ENCODE measurements at places on chromosomes 7 and 10.

- H3K27me3 ChIP-seq, result no peaks in the 10 kb centered on the region
- no peak overlapping the region for H3K27ac ChIP-seq
- H3K36me3 ChIP-seq, result no peaks in the 10 kb centered on the region
Observed at GRCh38 chr7:115642194-115642593, 388.4 kb downstream of the TFEC start.

GRCh38 chr7:139709485-139709884 lies 68.3 kb downstream of the HIPK2 start:
- H3K27ac ChIP-seq, result no peak overlapping the region
- no peaks in the 10 kb centered on the region for H3K27me3 ChIP-seq
- peaks cover 18% of the 10 kb centered on the region for H3K36me3 ChIP-seq
- H3K4me3 ChIP-seq, result no peak overlapping the region
- DNase-seq, result no peak

DNA sequence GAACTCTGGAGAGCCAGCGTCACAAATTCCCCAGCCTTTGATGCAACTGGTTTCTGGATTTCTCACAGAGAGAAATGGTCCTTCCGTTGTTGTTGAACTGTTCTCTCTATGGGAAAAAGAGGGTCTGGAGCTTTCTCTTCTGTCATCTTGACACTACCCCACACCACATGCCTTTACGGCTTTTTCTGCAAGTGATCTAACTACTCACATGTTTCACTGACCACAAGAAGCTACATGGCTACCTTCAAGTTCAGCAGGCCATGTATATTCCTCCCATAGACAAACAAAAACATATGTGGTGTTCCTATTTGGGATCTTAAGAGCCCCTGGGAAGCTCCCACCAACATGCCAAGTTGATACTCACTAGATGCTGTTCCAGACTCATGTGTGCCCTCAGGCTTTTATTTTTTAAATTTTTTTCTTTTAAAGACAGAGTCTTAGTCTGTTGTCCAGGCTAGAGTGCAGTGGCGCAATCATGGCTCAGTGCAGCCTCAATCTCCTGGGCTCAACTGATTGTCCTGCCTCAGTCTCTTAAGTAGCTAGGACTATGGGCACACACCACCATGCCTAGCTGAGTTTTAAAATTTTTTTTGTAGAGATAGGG lies 72.0 kb downstream of the RNF216 start:
- peaks cover 69% of the 10 kb centered on the region for H3K36me3 ChIP-seq
- H3K4me3 ChIP-seq, result no peak overlapping the region
- no peaks in the 10 kb centered on the region for H3K27me3 ChIP-seq
- peaks cover under 1% of the 10 kb centered on the region for H3K4me1 ChIP-seq
- H3K27ac ChIP-seq, result no peak overlapping the region

DNA sequence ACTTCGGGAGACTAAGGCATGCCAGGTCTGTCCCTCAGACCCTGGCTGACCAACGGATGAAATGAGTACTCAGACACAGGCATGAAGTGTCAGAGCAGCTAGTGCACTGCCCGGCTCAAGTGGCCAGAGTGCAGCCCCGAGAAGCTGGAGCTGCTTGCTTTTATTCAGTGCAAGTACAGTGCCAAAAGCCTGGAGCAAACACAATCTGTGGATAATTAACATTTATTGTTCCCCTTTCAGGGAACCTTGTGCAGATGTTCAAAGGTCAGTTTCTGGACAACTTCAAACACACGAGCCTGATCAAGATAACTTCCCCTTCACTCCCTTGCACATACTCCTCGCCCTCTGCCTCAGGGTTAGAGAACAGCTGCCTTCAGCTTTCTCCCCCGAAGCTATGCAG lies 7.9 kb upstream of the ATE1 start:
- no peak overlapping the region for H3K27ac ChIP-seq
- no peak for DNase-seq
- H3K4me3 ChIP-seq, result no peak overlapping the region
- H3K4me1 ChIP-seq, result no peaks in the 10 kb centered on the region
- no peaks in the 10 kb centered on the region for H3K36me3 ChIP-seq
- H3K27me3 ChIP-seq, result peaks cover 2% of the 10 kb centered on the region

DNA sequence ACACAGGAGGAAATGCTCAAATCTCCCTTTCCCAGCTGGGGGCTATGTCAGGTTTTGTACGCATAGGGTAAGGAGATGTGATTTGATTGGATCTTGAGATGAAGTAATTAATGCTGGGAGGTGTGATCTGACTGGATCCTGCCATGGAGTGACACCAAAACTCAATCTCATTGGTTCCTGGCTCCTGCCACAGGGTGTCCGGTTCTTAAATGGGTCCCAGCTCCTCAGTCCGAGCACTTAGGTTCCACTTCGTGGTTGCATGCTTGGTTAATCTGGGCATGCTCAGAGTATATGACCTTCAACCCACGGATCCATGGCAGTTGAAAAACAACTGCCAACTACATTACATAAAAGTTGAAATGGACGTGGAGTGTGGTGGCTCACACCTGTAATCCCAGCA lies 3.1 kb upstream of the ZNF12 start:
- no peaks in the 10 kb centered on the region for H3K27me3 ChIP-seq
- no peak for DNase-seq
- H3K27ac ChIP-seq, result no peak overlapping the region
- peaks cover 5% of the 10 kb centered on the region for H3K36me3 ChIP-seq
- peaks cover 21% of the 10 kb centered on the region for H3K4me1 ChIP-seq

DNA sequence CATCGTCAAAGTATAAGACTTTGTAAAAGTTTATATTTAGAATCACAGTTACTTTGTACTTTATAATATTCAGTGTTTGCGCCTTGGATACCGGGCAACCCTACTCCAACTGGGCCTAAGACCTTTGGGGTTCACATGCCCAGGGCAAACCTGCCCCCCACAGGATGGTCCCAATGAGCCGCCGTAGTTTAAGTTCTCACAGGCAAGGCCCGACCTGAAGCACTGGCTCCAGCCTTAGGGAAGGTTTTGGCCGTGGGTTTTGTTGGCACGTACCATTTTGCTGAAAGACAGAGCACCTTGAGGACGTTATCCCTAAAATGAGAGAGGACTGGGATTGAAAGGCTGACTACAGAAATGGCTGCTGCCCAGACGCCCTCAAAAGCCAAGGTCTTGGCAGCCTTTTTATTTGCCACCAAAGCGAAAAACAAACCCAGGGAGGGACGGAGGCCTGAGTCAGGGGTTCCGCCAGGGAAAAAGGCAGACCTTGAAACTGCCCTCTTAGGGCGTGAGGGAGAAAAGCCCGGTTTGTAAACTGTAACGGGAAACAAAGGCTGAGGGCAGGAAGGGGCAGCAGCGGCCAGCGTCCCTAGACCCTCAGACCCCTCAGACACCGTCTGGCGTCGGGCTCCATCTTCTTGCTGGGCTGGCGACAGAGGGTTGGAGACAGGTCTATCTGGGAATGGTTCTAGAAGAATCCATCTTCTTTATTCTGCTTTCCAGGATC lies at the start of gene CCDC172:
Gene CCDC172, plus strand, starts transcription at position 222 of the 724 bp plus-strand sequence. CDS start 564 bp downstream, outside the sequence.
- H3K4me3 ChIP-seq, result no peak within 1 kb of the TSS
- no peaks in the 10 kb centered on the region for H3K27me3 ChIP-seq
- H3K36me3 ChIP-seq, result no peaks in the 10 kb centered on the region
- DNase-seq, result no peak
- H3K4me1 ChIP-seq, result no peaks in the 10 kb centered on the region

GRCh38 chr7:78018641-78019446 lies 220.3 kb downstream of the PHTF2 start:
- H3K4me1 ChIP-seq, result peaks cover 11% of the 10 kb centered on the region
- peaks cover 18% of the 10 kb centered on the region for H3K27me3 ChIP-seq
- H3K36me3 ChIP-seq, result no peaks in the 10 kb centered on the region
- H3K4me3 ChIP-seq, result peak overlapping the region; percentile 37
- DNase-seq, result no peak

GRCh38 chr7:44347546-44348114 lies 22.2 kb upstream of the CAMK2B start:
- no peak overlapping the region for H3K27ac ChIP-seq
- peaks cover 4% of the 10 kb centered on the region for H3K27me3 ChIP-seq
- H3K4me1 ChIP-seq, result no peaks in the 10 kb centered on the region
- no peak for DNase-seq
- no peaks in the 10 kb centered on the region for H3K36me3 ChIP-seq
- no peak overlapping the region for H3K4me3 ChIP-seq

DNA sequence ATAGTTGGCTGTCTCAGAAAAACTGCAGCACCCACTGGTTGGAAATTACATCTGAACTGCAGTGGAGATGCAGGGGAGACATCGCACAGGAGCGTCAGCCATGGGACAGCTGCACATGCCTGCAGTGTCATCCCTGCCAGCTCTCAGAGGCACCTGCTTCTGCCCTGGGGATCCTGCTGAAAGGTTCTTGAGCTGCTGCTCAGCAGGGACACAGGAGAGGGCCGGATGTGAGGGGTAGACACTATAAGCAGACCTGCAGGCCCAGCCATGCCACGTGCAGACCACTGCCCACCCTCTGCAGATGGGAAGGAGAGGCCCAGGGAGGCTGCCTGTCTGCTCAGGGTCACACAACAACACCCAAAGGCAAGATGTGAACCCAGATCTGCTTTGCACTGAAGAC lies 601.4 kb downstream of the DNAJB6 start:
- H3K4me1 ChIP-seq, result no peaks in the 10 kb centered on the region
- no peak for DNase-seq
- H3K27ac ChIP-seq, result no peak overlapping the region
- H3K4me3 ChIP-seq, result no peak overlapping the region
- no peaks in the 10 kb centered on the region for H3K36me3 ChIP-seq

Measured in CD4-positive, alpha-beta T cell (primary cell).